ENCODE measurements at places on chromosomes 6 and 20. TPM values are rescaled to one million over a fixed set of nuclear protein-coding genes. Genes with fewer than 3 reads are reported as not detected.

BNIP5 gene
- not detected for total RNA-seq

SLC22A23 gene
- 0.34 TPM for total RNA-seq

RBM24 gene
- total RNA-seq = not detected

SLC35D3 gene
- total RNA-seq = not detected

ZC2HC1B gene
- total RNA-seq = not detected

FAM210B gene
- total RNA-seq = 3.7 TPM

SEL1L2 gene
- total RNA-seq = not detected

GHRH gene
- not detected for total RNA-seq

DTD1 gene
- total RNA-seq = 52.3 TPM

POU5F1 gene
- not detected for total RNA-seq

CAGE1 gene
- 0.18 TPM for total RNA-seq

TSPO2 gene
- not detected for total RNA-seq

ZSCAN23 gene
- total RNA-seq = 1.6 TPM

SYS1 gene
- 20.7 TPM for total RNA-seq

TUBB2B gene
- 0.67 TPM for total RNA-seq

RAE1 gene
- total RNA-seq = 41.1 TPM

ERVFRD-1 gene
- not detected for total RNA-seq

C6orf141 gene
- 0.87 TPM for total RNA-seq

CST4 gene
- total RNA-seq = not detected

PAK5 gene
- total RNA-seq = not detected

KDM1B gene
- total RNA-seq = 10.9 TPM

ADAM33 gene
- not detected for total RNA-seq

FHL5 gene
- not detected for total RNA-seq

MYL9 gene
- total RNA-seq = not detected

CST7 gene
- 49.3 TPM for total RNA-seq

BMP7 gene
- total RNA-seq = not detected

CST9L gene
- total RNA-seq = not detected

CARMIL1 gene
- 3.6 TPM for total RNA-seq

PTPRA gene
- total RNA-seq = 42.0 TPM

PPP1R18 gene
- 174 TPM for total RNA-seq

DLL1 gene
- total RNA-seq = 1.9 TPM

PNLDC1 gene
- total RNA-seq = 0.54 TPM

POM121L2 gene
- not detected for total RNA-seq

HCK gene
- not detected for total RNA-seq

REM1 gene
- total RNA-seq = not detected

UNC93A gene
- not detected for total RNA-seq

MLIP gene
- not detected for total RNA-seq

MRPL18 gene
- 81.8 TPM for total RNA-seq

RBPJL gene
- not detected for total RNA-seq

TNXB gene
- total RNA-seq = 1.8 TPM

ULBP2 gene
- total RNA-seq = 0.67 TPM

TGM6 gene
- not detected for total RNA-seq

DEFB125 gene
- not detected for total RNA-seq

Data from activated CD8-positive, alpha-beta T cell treated with anti-CD3 and anti-CD28 coated beads for 36 hours (primary cell).